ENCODE measurements at places on chromosomes 1 and 21.

DNA sequence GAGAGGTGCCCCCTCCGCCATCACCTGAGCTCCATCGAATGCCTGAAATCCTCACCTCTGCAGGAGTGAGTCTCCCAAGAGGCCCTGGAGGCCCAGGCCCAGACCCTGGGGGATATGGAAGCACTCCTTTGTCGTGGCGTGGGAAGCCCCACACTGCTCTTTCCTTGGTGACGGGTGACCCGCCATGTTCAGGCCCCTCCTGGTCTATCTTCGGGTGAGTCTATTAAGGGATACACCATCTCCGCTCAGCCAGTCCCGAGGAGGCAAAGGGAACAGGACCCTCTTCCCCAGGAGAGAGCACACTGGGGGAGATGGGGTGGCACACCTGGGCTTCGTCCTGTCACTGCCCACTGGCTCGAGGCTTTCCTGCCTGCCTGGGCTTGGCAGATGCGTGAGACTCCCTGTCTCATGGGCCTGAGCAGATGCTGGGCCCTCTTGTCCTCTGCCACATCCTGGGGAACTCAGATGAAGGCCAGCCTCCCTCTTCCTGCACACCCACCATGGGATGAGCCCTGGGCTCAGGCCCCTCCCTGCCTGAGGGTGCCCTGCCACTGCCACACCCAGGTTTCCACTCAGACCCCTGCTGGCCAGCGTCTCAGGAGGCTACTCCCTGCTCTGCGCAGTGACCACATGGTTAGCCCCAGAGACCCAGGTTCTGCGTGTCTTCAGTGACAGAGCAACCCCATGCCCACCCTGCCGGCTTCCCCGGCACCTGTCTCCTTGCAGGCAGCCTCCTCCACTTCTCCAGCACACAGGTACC is 3.8 kb upstream of the NPHP4 start:
- no peak for DNase-seq

GRCh38 chr1:35931446-35932157 is 697 bp downstream of the AGO3 start:
- DNase-seq, result peak; percentile 49

DNA sequence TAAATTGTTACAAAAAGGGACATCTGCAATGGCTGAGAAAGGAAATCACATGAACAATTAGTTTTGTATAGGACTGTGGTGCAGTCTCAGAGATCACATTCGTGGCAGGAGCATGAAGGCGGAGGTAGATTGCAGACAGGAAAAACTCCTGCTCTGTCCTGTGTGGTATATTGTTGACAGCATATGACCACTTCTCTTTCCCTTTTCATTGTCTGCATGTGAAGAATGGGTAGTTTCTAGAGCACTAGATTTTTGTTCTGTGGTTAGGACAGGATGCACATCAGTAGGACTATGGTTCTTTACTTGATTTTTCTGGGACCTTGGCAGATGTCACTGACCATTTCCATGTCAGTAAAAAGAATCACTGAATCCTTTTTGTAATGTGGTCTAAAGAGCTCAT is 625.9 kb upstream of the PKN2 start:
- DNase-seq, result no peak

DNA sequence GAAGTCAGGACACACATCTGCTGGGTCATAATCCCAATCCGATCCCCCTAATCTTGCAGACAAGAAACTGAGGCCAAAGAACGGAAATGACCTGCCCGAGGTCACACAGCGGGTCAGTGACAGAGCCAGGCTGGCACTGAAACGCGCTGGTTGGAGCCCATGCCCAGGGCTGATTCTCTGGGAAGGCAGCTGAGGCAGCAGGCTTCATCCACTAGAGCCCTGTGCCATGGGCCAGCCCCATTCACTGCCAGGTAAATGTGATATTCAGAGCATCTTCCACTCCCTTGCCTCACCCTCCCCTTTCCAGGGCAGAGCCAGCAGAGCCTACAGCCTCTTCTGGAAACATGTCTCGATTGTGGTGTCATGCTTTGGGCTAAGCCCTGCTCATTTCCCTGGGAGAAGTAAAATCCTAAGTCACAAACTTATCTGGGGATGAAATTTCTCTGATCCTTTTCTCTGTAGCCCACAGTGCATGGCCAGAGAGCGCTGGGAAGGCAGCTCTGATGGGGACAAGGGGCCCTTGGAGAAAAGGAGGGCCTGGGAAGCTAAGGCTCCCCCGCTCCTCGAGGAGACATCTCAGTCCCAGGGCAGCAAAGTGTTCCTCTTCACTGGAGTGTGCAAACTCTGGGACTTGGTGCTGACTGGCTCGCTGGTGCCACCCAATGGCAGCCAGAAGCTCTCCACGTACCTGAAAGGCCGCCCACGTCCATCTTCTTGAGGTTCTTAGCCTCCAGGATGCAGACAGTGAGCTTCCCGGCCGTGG is 110.4 kb downstream of the SYT2 start:
- peak; percentile 72 for DNase-seq

- no peak for DNase-seq
These were observed 57.9 kb upstream of the HMGB4 start for GRCh38 chr1:33805988-33806387.

DNA sequence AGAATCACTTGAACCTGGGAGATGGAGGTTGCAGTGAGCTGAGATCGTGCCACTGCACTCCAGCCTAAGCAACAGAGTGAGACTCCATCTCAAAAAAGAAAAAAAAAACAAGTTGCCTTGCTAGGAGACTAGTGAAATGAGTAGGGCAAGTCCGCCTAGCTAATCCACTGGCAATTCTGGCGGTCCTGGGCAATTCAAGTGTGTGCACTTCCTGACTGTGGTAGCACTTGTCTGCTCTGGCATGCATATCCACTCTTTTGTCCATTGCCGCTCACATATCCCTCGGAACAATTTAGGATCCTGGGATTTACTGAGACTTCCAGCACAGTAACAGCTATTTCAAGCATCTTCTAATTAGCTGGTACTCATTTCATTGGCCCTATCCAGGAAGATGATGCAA is 426.3 kb upstream of the ADGRL2 start:
- DNase-seq, result no peak

GRCh38 chr1:169601096-169601881 is 15.0 kb upstream of the F5 start:
- no peak for DNase-seq

GRCh38 chr21:32653326-32653901 is 41.2 kb upstream of the CFAP298 start:
- DNase-seq, result no peak

DNA sequence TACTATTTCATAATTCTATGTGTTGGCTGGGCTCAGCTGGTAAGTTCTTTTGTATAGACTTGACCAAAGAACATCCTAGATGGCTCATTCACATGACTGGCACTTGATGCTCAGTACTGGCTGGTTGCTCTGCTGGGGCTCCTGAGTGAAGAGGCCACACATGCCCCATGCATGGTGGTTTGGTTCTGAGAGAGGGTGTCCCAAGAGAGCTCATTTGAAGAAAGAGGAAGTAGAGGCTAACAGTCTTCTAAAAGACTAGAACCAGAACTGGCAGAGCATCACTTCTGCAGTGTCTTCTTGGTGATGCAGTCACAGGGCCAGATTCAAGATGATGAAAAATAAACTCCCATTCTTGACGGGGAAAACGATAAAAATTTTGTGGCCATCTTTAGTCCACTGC is 5.2 kb upstream of the BACH1 start:
- DNase-seq, result no peak

DNA sequence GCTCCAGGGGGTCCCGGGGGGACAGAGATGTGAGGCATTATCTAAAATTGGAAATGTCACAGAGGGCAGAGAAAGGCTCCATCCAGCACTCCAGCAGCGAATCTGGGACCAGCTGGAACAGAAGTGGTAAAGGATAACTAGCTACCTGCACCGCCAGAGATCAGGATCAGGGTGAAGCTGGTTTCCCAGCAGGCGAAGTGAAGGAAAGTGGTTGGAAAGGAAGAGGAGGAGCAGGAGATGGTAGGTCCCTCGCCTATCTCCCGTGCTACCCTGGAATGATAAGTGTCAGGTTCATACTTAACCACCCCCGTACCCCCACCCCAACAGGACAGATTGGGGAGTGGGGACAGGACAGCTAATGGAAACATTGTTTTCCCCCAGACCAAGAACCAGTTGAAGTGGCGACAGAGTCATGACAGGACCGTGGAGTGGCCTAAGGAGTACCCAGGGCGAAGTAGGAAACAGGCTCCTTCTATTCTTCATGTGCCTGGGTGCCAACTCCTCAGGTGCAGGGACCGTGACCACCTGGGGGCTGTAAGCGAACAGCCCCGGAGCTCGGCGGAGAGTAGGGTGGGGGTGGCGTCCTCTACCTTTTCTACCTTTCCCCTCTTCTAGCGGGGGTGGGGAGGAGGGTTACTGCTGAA is 717 bp downstream of the B4GALT3 start:
- no peak for DNase-seq

GRCh38 chr1:159163614-159164228 is 7.7 kb upstream of the CADM3 start:
- DNase-seq, result no peak

GRCh38 chr1:165857046-165857801 is 29.8 kb downstream of the UCK2 start:
- no peak for DNase-seq

GRCh38 chr1:202658769-202659168 is 51.5 kb downstream of the SYT2 start:
- DNase-seq, result no peak

DNA sequence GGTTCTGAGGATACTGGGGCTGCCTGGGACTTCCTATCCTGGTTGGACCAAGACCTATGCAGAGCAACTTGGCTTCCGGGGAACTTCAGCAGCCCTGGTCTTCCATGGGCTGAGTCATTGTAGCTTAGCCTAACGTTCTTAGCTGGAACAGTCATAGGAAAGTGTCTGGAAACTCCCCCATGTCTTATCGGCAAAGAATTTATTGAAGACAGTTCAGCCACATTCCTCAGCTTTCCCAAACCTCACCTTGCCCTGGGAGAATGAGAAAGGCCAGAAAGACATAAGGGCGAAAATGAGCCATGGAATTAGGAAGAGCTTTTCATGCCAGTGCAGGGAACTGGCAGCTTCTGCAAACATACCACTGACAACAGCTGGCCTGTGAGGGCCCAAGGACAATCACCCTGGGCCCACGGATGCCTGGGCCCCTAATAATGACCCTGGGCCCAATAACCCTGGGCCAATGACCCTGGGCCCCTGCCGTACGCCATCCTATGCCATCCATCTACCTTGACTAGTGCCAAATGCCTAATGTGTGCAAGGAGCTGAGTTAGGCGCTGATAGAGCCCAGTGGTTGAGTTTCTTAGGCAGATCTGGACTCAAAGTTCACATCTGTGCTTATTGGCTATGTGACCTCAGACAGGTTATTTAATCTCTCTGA is 114.4 kb upstream of the GADD45A start:
- no peak for DNase-seq

DNA sequence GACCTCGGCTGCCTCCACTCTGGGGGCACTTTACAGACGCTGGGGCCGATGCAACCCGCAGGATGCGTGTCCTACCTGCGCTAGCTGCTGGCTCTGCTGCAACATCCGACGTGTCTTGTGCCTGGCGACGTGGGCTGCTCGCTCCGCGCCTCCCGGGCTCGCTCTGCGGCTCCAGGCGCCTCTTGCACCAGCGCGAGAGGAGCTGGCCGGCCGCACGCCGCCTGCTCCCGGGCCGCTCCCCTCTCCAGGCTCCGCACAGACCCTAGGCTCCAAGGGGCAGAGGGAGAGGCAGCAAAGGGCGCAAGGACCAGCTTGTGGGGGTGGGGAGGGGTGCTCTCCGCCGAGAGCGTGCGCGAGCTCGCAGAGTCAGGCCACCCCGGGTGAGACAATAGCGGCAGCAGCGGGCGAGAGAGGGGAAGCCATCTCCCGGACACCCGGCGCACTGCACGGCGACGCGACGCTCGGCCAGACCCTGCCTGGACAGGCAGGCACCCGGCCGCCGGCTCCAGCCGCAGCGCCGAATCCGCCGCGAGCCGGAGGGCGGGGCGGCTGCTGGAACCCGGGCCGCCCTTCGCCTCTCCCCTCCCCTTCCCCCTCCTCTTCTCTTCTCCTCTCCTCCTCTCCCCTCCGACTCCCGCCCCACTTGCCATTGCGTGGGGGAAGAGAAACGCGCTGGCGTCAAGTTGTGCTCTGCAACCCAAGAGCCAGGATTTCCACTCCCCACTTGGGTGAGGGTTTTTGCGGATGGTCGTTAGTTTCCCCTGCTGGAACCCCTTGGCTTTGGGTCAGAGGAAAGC is at the start of gene PIK3C2B:
TSS of gene PIK3C2B (minus strand) at position 525 of the 797 bp plus-strand sequence. CDS start 25,003 bp downstream, outside the sequence.
- DNase-seq, result peak; percentile 82

- DNase-seq, result no peak
These were observed 94.1 kb downstream of the COL24A1 start for GRCh38 chr1:86062453-86062852.

DNA sequence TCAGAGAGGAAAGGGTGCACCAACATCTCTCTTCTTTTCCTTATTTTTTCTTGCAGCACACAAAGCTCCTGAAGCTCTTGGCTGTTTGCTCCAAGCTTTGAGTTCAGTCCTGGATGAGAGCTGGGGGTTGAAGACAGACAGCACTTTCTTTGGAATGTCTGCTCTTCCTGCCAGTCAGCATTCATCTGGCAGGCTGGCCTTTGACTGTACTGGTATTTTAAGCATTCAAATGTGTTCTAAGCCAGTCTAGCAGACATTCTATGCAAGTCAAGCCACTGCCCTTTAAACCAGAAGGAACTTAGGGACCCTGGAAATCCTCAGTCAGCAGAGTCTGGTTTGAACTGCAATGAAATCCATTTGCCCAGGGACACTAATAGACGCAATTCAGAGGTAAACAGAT is 45.0 kb downstream of the XCL1 start:
- no peak for DNase-seq

- no peak for DNase-seq
These were observed 4.5 kb downstream of the CNKSR1 start for GRCh38 chr1:26181586-26182382.

DNA sequence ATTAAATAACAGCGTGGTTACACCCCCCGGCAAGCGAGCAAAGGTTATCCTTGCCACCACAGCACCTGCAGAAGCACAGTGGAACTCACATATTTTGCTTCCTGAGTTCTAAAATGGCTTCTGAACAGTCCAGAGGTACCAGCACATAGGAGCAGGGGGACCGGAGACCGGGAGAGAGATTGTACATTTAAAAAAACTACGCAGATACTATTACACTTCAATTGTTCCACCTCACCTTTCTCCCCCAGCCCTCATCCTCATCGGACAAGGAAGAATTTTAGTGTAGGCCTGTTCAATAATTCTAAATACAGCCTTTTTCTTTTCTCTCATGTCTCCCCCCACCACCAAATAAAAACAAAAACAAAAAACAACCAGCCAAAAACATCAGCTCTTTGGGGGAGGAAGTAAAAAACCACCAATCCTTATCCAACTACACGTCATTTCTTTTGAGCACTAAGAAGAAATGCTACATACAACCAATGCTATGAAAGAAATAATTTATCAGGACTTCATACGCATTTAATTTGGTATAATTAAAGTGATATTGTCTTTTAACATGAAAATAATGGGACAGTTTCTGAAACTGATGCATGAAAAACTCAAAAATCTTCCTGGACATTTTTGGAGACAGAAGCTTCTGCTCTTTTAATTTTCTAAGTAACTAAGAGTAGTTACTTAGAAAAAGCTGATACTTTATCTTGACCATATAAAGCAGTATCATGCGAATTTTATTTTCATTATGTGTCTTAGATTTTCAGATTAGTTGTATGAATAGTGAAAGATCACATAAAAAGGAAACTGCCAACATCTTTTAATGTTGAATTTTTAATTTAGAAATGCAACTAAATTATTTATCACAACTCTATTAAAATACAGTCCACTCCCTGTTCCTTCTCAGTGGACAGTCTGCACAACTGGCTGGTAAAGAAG is 9.1 kb downstream of the CDKN2C start:
- peak; percentile 86 for DNase-seq
